ENCODE measurements at places on chromosomes 11 and 22.
A peak's percentile ranks its signal among the peaks of the same experiment; 100 is the strongest.

GRCh38 chr22:48427731-48428211 lies 1399.9 kb downstream of the BRD1 start:
- DNase-seq, result no peak

- DNase-seq, result no peak
Observed at GRCh38 chr22:27885977-27886842, 32.8 kb downstream of the PITPNB start.

- peak; percentile 92 for DNase-seq
Observed at GRCh38 chr22:27919222-27919941, at the start of gene PITPNB. PITPNB (minus strand) TSS chr22:27919256; CDS start chr22:27919191, 65 bp downstream.

- DNase-seq, result no peak
Observed at GRCh38 chr11:31882951-31883392, 71.8 kb upstream of the PAX6 start.

DNA sequence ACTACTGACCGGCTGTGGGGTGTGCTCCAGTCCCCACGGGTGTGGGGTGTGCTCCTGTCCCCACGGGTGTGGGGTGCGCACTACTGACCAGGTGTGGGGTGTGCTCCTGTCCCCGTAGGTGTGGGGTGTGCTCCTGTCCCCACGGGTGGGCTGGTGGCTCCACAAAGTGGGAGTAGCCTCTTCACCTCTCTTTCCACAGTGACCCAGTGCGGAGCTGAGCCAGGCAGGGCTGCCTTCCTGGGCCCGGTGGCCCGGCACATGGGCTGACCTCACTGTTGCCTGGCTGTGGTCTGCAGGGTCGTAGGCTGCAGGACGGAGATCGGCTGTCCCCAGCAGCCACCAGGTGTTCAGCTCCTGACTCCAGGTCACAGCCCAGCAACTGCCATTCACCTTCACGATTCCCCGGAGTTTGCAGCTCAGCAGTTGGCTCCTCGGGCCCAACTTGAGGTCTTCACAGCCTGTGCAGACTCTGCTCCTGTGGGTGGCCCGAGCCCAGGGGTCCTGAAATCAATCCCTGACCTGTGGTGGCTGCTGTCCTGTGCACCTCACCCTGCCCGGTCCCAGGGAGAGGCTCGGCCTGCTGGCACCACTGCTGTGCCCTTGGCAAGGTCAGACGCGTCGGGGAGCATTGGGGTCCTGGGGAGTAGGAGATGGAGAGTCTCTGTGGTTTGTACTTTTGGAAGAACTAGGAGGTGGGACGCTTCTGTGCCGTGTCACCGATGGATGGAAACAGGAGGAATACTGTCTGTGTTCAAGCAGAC lies 414.3 kb downstream of the TBC1D22A start:
- DNase-seq, result no peak

DNA sequence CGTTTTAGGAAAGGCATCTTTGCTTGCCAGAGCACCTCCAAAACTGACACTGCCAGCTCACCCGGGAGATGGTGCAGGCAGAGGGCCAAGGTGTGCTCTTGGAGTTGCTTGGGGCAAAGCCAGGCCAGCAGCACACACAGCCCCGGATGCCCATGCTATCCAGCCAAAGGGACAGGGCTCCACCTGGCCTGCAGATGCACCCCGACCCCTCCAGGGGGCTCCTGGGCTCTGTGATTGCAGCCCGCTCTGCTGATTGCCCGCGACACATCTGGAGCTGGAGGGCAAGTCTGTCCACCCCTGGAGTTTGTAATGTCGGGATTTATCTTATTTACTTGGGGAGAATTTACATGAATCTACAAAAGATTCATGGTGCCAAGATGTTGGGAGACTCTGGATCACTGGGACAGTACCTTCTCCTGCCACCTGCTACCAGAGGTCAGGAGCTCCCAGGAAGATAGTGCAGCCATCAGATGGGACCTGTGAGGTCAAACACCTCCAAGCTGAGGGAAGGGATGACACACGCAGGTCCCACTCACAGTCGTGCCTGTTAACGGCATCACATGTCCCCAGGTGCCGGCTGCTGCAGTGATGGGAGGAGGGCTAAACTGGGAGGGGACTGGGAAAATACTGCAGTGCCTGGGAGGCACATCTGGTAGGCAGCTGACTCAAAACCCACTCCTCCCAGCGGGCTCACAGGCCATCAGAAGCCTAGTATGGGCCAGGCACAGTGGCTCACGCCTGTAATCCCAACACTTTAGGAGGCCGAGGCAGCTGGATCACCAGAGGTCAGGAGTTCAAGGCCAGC lies 17.2 kb downstream of the CBX7 start:
- peak; percentile 7 for DNase-seq

- DNase-seq, result no peak
Observed at GRCh38 chr22:45818424-45819085, 146.9 kb downstream of the ATXN10 start.

Measured in Kasumi-1 (cell line).